ENCODE measurements at places on chromosomes 7 and 10.
A peak's percentile ranks its signal among the peaks of the same experiment; 100 is the strongest.

- peak; percentile 95 for DNase-seq
These were observed at the start of gene PRDX3 for GRCh38 chr10:119178372-119179119. Gene PRDX3, minus strand, starts transcription at chr10:119178812. Its CDS starts 22 bp downstream, at chr10:119178790.

DNA sequence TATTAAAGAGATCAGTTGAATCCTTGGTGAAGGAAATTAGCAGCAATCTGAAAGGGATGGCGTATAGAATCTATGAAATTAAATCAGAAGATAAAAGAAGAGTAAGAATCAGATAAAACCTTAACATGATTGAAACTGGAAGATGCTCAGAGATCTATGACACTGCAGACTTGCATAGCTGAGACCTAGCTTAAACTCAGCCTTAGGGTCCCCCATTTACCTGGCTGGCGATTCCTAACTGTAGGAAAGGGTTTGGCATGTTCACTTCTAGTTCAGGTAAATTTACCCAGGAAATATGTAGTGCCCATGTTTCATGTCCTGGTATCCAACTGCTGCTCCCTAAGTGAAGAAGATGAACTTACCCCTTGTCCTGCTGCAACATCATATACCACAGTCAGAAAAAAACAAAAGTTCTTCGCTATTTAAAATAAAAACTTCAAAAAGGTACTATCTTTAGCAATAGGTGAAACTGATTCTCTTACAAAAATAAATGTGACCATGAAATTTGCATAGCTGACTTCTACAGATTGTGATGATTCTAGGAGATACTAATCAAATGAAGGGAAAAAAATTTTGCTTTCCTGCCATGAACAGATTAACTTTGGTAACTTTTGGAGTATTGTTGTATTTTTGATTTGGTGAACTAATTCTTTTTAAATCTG lies 47.8 kb upstream of the TMEM243 start:
- no peak for DNase-seq

DNA sequence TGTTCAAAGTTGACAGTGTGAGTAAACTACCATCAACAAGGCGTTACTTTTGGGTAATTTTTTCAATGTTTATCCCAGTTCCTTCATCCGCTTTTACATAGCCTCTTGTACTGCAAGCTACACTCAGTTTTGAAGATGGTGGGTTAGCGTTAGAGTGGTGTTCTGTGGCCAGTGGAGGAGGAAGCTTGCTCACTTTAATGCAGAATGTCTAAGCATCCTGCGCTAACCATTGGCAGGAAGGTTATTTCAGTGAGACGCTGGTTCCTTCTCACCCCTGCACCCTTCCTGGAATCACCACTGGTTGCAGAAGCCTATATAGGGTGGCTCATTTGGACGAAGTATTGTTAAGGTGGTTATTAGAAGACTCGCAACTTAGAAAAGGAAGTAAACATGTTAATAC lies 159.1 kb downstream of the CELF2 start:
- DNase-seq: no peak

GRCh38 chr10:122326806-122327205 lies 47.7 kb upstream of the PLEKHA1 start:
- DNase-seq: peak; percentile 83

- DNase-seq: no peak
These were observed 83.2 kb downstream of the COBL start for GRCh38 chr7:51233374-51233773.

GRCh38 chr7:23759671-23760391 lies 49.8 kb downstream of the STK31 start:
- peak; percentile 91 for DNase-seq

DNA sequence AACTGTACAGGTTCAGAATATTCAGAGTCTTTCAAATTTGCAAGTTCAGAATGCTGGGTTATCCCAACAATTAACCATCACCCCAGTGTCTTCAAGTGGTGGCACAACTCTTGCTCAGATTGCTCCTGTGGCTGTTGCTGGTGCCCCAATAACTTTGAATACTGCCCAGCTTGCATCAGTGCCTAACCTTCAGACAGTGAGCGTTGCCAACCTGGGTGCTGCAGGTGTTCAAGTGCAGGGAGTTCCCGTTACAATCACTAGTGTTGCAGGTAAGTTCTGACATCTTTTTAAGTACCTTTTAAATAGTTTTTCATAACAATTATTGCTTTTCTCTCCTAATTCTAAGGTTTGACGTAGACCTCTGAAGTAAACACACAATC lies 2.7 kb downstream of the SP4 start:
- DNase-seq: peak; percentile 46

GRCh38 chr10:132788831-132789219 lies 2.9 kb upstream of the NKX6-2 start:
- no peak for DNase-seq

- DNase-seq: peak; percentile 63
These were observed 110.9 kb upstream of the LANCL2 start for GRCh38 chr7:55254242-55254595.

- no peak for DNase-seq
These were observed 90.9 kb downstream of the NT5C2 start for GRCh38 chr10:103102195-103102594.

- peak; percentile 58 for DNase-seq
These were observed 449.5 kb downstream of the GRID1 start for GRCh38 chr10:85916994-85917573.

- no peak for DNase-seq
These were observed 27.1 kb downstream of the PARP12 start for GRCh38 chr7:140035400-140036223.

- DNase-seq: peak; percentile 74
These were observed 33.0 kb upstream of the AGR3 start for GRCh38 chr7:16914771-16915170.

DNA sequence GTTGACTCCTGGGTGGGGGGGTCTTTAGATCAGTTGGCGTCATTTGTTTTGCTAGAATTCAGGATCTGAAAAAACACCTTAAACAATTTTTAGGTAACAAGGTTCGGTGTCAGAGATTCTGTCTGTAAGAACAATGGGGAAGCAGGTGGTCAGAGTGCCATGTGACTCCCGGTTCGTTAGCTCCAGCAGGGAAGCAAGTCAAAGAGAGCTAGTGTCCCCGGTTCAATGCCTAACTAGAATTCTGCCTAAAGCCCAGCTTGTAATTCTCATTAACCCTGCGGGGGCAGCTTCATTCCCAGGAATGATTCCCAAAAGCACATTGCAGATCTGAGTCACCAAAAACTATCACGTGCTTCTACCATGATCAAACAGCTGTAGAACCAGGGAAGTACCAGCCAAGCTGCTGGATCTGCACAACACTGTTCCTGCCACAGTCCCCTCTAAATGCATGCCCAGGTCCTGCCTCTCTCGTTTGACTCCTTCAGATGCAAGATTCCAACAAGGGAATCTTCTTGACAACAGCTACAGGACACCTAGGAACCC lies 664.3 kb upstream of the CELF2 start:
- no peak for DNase-seq

GRCh38 chr10:78600740-78601139 lies 468.0 kb upstream of the ZMIZ1 start:
- DNase-seq: no peak

DNA sequence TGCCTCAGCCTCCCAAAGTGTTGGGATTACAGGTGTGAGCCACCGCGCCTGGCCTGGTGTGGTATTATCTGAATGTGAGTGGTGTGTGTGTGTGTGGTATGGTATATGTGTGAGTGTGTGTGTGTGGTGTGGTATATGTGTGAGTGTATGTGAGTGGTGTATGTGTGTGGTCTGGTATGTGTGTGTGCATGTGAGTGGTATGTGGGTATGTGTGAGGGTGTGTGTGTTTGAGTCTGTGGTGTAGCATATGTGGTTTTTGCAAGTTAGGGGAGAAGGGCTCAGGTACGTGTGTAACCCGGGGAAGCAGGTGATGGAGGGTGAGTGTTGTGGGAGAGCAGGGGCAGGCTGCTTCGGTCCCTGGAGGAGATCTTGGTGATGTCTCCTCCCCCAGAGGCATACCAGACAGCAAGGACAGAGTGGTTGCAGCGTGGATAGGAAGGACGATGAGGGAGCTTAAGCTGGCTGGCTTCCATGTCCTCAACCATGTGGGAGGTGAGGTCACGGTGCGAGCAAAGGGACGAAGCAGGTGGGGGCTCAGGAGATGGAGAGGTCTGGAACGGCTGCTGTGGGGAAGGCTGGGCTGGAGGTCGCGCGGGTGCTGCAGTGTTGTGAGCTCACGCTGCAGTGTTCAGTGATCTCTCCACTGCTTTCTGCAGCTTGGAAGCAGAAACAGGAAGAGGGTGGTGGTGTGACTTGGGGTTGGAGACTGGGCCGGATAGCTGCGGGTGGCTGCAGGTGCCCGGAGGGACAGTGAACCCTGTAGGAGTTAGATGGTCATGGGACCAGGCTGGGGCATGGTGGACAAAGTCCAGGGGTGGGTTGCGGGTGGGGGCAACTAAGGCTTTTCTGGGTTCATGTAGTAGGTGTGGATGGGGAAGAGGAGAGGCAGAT lies 5.0 kb downstream of the ZYX start:
- DNase-seq: no peak

GRCh38 chr10:52653263-52653909 lies 119.2 kb downstream of the MBL2 start:
- peak; percentile 43 for DNase-seq

- DNase-seq: no peak
These were observed 37.5 kb downstream of the CNNM1 start for GRCh38 chr10:99366666-99367065.

GRCh38 chr10:47058032-47058702 lies 146.9 kb downstream of the PTPN20 start:
- DNase-seq: no peak

GRCh38 chr7:1113548-1113885 lies 25.6 kb downstream of the GPER1 start:
- DNase-seq: no peak

DNA sequence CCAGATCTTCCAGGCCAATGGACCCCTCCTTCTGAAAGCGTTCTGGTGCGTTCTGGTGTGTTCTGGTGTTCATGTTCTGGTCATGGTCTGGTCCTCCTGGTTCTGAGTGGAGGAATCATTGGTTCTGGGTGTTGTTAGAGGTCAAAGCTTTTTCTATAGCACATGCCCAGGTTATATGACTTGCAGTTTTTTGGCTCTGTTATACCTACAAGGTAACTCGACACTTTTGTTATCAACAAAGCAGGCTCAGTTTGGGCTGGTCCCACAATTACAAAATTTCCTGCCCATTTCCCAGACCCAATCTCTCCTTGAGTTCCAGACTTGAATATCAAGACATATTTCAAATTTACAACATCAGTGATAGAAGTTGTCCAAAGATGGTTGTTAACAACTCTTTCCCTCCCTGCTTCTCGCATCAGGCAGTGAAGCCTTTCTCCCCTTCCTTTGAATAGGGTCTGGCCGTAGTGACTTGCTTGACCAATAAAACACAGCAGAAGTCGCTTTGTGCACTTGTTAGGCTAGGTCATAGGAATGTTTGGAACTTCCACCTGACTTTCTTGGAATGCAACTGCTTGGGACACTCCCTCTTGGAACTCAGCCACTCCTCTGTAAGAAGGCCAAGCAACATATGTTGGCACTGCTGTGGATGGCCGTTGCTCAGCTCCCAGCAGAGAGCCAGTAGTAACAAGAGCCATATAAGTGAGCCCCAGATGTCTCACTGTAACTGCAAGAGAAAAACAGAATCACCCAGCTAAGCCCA lies 83.1 kb upstream of the STEAP1B start:
- no peak for DNase-seq

GRCh38 chr10:98289802-98290209 lies 21.8 kb upstream of the LOXL4 start:
- no peak for DNase-seq

DNA sequence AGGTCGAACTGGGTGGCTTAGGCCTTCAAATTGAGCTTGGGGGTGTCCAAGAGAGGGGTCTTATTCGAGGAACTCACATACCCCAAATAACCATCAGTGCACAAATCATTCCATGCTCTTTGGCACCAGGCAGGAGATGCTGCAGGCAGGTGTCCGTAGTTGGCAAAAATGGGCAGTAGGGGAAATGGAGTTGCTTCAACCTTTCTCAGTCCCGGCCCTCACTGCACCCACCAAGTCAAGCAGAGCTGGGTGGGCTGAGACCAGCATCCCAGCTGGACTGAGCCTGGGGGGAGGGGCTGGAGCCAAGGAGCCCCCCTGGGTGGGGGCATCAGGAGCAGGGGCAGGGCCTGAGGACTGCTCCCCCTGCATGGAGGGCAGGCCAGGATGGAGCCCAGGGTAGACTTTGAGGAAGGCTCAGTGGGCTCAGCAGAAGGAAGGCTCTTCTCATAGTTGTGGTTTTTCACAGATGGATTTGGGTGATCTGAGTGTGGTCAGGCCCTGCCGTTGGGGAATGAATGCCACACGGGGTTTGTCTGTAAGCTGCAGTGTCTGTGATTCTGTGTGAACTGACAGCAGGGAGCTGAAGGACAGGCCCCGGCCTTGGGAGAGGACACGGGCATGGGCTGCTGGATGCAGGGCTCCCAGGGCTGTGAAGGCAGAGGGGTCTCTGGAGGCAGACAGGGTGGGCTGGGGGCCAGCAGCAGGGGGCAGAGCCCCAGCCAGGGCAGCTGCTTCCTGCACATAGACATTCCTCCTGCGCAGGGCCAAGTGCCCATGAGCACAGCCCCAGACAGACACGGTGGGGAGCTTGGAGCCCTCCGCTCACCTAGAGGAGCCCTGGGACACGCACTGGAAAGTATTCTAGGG lies 144.5 kb downstream of the ADCY1 start:
- no peak for DNase-seq

GRCh38 chr7:39099146-39099545 lies 121.4 kb downstream of the POU6F2 start:
- DNase-seq: no peak

GRCh38 chr10:87508837-87509236 lies 4.1 kb downstream of the MINPP1 start:
- no peak for DNase-seq

DNA sequence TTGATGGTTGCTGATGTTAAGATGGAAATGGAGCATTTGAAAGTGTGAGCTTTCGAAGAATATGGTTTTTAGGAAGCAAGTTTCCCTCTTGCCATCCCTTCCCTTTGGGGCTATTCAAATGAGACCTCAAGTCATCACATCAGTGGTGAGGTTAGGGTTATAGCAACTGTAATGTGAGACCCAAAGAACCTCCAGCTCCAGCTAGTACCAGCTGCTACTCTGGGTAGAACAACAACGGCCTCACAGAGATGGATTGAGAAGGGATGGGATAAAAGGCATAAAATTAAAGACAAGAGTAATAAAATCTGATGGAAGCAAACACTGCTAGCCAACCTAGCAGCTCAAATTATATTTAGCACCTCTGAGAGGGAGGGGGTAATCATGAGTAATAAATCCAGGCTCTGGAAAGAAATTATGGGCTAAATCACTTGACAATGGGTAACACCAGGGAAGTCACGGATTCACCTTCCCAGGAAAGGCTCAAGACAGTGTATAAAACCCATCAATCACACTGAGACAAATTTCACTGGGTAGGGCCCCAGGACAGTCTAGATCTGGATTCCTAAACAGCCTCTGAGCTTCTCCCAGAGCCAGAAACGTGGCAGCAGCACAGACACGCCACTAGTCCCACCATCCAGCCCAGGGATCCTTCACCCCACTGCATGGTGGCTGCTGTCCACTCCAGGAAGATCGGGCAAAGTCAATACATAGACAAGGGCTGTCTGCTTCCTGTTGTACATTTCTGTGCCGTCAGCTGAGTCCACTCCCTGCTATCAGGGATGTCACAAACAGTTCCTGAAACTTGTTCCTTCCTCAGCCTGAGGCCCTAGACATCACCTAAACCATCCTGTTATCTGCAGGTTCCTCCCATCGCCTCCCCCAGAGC lies 151.1 kb downstream of the GFRA1 start:
- DNase-seq: no peak

GRCh38 chr7:14690075-14690474 lies 212.5 kb downstream of the DGKB start:
- DNase-seq: no peak

- no peak for DNase-seq
These were observed 56.5 kb upstream of the WIPF3 start for GRCh38 chr7:29749701-29750321.

- DNase-seq: no peak
These were observed 135.2 kb downstream of the ADCY1 start for GRCh38 chr7:45709168-45710042.
